ENCODE measurements at places on chromosomes 3 and 15. TPM values are rescaled to one million over a fixed set of nuclear protein-coding genes. Genes with fewer than 3 reads are reported as not detected.
A peak's percentile ranks its signal among the peaks of the same experiment; 100 is the strongest.

The C3orf22 gene
- not detected for polyA plus RNA-seq

The RBP2 gene
- 0.99 TPM for polyA plus RNA-seq

DNA sequence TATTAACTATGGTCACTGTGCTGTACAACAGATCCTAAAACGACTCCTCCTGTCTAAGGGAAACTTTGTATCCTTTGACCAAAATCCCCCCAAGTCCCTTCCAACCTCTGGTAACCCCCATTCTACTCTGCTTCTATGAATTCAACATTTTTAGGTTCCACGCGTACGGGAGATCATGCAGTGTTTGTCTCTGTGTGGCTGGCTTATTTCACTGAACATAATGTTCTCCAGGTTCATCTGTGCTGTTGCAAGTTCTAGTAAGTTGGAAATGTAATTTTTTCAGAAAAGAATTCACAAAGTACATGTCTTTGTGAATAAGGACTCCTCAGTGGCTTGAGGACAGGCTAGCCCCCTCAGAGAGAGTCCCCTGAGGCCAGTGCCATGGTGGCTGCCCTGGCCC, 66.1 kb downstream of the ATP10A start:
- DNase-seq, result no peak
- no peaks in the 10 kb centered on the region for H3K27me3 ChIP-seq
- no peak overlapping the region for H3K4me3 ChIP-seq
- no peaks in the 10 kb centered on the region for H3K36me3 ChIP-seq

GRCh38 chr3:13262493-13263211, 157.5 kb downstream of the NUP210 start:
- H3K4me3 ChIP-seq, result no peak overlapping the region
- no peaks in the 10 kb centered on the region for H3K36me3 ChIP-seq
- no peaks in the 10 kb centered on the region for H3K27me3 ChIP-seq
- H3K4me1 ChIP-seq, result no peaks in the 10 kb centered on the region
- H3K27ac ChIP-seq, result no peak overlapping the region

DNA sequence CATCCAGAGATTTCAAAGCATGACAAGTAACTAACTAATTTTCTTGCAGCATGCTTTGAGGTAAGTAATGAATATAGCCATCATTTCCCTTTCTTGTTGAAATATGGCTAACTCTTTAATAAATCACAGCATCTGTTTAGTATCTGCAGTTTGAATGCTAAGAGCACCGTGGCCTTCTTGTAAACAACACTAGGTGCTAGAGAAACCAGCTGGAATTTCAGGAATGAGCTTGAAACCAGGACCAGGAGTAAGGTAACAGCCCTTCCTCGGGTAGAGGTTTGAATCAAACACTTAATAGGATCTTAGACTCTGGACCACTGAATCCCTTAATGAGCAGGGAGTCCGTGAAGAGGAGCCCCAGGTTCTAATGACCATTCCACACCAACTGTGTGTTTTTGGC, 13.6 kb downstream of the CALML4 start:
- H3K4me3 ChIP-seq, result no peak overlapping the region
- peaks cover 15% of the 10 kb centered on the region for H3K4me1 ChIP-seq
- no peak for DNase-seq
- H3K36me3 ChIP-seq, result peaks cover 24% of the 10 kb centered on the region
- H3K27ac ChIP-seq, result no peak overlapping the region

DNA sequence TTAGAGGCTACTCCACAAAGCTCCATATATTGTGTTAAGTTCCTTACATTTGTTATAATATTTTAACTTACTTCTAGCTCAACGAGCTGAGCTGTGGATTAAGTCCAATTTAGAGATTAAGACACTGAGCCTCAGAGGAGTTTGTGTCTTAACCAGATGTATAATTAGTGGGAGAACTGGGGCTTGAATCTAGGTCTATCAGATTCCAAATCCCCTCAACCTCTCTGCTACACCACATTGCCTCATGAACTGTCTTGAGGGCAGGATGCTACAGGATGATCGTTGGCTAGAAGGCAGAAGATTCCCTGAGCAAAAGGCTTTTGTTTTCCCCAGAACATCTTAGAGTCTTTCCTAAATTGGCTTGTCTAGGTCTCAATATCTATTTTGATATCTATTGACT, 890.8 kb downstream of the NAALADL2 start:
- no peaks in the 10 kb centered on the region for H3K27me3 ChIP-seq
- H3K36me3 ChIP-seq, result no peaks in the 10 kb centered on the region
- no peak overlapping the region for H3K4me3 ChIP-seq
- no peak for DNase-seq
- H3K27ac ChIP-seq, result no peak overlapping the region

- no peak overlapping the region for H3K4me3 ChIP-seq
- no peaks in the 10 kb centered on the region for H3K36me3 ChIP-seq
- no peak overlapping the region for H3K27ac ChIP-seq
- DNase-seq, result no peak
Observed at GRCh38 chr3:61531528-61531927, 29.8 kb upstream of the PTPRG start.

The ZFAND6 gene
- 46.5 TPM for polyA plus RNA-seq

The CPB1 gene
- polyA plus RNA-seq, result 15.7 TPM

GRCh38 chr3:127112796-127113570, 79.9 kb upstream of the PRR23E start:
- H3K27ac ChIP-seq, result no peak overlapping the region
- no peak for DNase-seq
- H3K27me3 ChIP-seq, result peaks cover 4% of the 10 kb centered on the region
- no peaks in the 10 kb centered on the region for H3K36me3 ChIP-seq
- no peaks in the 10 kb centered on the region for H3K4me1 ChIP-seq

GRCh38 chr3:29267226-29267625, 13.6 kb upstream of the RBMS3 start:
- no peaks in the 10 kb centered on the region for H3K27me3 ChIP-seq
- no peak overlapping the region for H3K27ac ChIP-seq
- DNase-seq, result no peak
- H3K4me3 ChIP-seq, result no peak overlapping the region
- no peaks in the 10 kb centered on the region for H3K36me3 ChIP-seq
- no peaks in the 10 kb centered on the region for H3K4me1 ChIP-seq

- no peak for DNase-seq
- peaks cover 9% of the 10 kb centered on the region for H3K4me1 ChIP-seq
- H3K4me3 ChIP-seq, result no peak within 1 kb of the TSS
- H3K36me3 ChIP-seq, result no peaks in the 10 kb centered on the region
Observed at GRCh38 chr15:83284559-83285283, at the start of gene BNC1. Gene BNC1 (minus strand): TSS chr15:83284664. CDS start chr15:83284628, 36 bp downstream.

- H3K4me3 ChIP-seq, result no peak overlapping the region
- H3K36me3 ChIP-seq, result no peaks in the 10 kb centered on the region
- H3K27ac ChIP-seq, result peak overlapping the region; percentile 74
- DNase-seq, result peak; percentile 79
Observed at GRCh38 chr3:57068437-57069089, 8.1 kb downstream of the SPATA12 start.

DNA sequence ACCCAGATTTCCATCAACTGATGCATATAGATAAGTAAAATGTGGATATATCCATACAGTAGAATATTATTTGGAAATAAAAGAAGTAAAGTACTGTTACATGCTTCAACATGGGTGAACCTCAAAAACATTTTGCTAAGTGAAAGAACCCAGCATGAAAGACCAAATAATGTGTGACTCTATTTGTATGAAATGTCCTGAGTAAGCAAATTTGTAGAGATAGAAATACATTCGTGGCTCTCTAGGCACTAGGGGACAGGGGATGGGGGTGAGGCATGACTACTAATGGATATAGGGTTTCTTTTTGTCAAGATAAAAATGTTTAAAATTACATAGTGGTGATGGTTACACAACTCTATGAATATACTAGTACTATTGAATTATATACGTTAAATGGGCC, 163.7 kb downstream of the KLHL25 start:
- H3K4me1 ChIP-seq, result peaks cover 4% of the 10 kb centered on the region
- H3K36me3 ChIP-seq, result no peaks in the 10 kb centered on the region
- no peak overlapping the region for H3K4me3 ChIP-seq
- H3K27me3 ChIP-seq, result no peaks in the 10 kb centered on the region

The CDHR4 gene
- not detected for polyA plus RNA-seq

GRCh38 chr15:42710662-42711061, 26.3 kb downstream of the CDAN1 start:
- no peaks in the 10 kb centered on the region for H3K4me1 ChIP-seq
- no peaks in the 10 kb centered on the region for H3K27me3 ChIP-seq
- H3K4me3 ChIP-seq, result no peak overlapping the region
- DNase-seq, result no peak
- no peaks in the 10 kb centered on the region for H3K36me3 ChIP-seq

The TMC3 gene
- polyA plus RNA-seq, result 0.08 TPM

The FOXL2 gene
- polyA plus RNA-seq, result 0.40 TPM

GRCh38 chr15:83733206-83733605, 79.3 kb downstream of the ADAMTSL3 start:
- H3K27me3 ChIP-seq, result no peaks in the 10 kb centered on the region
- H3K4me1 ChIP-seq, result no peaks in the 10 kb centered on the region
- no peak for DNase-seq
- no peaks in the 10 kb centered on the region for H3K36me3 ChIP-seq
- no peak overlapping the region for H3K4me3 ChIP-seq

GRCh38 chr3:132293251-132293650, 24.0 kb upstream of the ACP3 start:
- H3K27ac ChIP-seq, result no peak overlapping the region
- H3K27me3 ChIP-seq, result no peaks in the 10 kb centered on the region
- DNase-seq, result no peak
- no peaks in the 10 kb centered on the region for H3K36me3 ChIP-seq

The COL7A1 gene
- 23.2 TPM for polyA plus RNA-seq

The USP3 gene
- 23.0 TPM for polyA plus RNA-seq

DNA sequence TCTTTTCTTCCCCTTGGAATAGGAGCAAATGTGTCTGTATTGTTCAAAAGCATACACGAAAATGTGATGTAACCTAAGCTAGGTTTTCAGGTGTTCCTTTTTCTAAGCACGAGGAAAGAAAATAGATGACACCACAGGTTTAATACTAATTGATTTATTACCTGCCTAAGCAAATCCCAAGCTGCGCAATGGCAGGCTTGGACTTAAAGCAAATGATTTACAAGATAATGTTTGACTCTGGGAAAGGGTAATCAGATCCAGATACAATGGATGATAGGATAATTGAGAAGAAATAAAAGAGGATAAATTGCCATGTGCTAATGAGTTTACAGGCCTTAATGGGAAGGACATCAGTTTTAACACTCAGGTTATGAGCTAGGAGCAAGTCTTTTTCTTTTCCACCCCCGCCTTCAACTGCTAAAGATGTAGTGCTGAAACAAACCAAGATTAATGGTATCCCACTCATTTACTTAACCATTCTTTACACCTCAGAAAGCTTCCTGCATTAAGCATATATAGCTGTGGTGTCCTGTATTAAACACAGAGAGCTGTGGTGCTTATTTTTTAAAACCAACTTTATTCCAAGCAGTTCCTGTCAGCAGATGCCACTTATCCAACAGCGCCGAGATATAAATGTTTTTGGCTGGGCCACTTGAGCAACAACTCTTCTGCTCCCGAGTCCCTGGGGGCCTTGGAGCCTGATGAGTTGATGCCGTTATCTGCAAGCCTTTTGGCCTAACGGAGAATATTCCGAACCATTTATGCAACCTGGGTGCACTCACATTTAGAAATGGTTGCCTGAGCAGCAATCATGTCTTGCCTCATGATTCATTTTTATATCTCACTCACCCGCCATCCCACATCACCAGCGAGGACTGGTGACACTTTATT, 205.5 kb downstream of the MECOM start:
- no peak overlapping the region for H3K27ac ChIP-seq
- no peaks in the 10 kb centered on the region for H3K27me3 ChIP-seq
- H3K4me3 ChIP-seq, result no peak overlapping the region
- no peaks in the 10 kb centered on the region for H3K4me1 ChIP-seq

The FOXB1 gene
- not detected for polyA plus RNA-seq

The CACNA2D2 gene
- polyA plus RNA-seq, result 2.0 TPM

DNA sequence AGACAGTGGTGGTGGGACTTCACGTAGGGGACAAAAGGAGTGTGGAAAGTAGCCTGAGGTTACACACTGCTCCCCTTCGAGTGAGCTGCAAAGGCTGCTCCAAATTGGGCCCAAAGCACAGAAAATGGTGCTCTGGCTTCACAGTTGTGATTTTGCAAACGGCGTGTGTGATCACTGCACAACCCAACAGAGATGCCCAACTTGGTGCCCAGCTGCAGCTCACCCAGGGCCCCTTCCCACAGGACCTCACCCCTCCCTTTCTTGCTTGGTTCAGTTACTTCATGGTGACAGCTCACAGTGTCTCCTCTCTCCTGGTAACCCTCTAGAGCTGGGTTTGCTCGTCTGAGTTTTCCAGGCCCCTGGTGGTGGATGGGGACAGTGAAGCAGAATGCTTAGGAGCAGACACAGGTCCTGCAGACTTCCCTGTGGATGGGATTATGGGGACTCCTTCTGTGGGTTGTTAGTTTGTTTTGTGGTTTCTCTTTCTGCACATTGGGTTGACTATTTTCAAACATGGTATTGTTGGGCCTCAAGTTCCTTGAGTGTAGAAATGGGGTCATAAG, 98.3 kb downstream of the TOP2B start:
- H3K27me3 ChIP-seq, result no peaks in the 10 kb centered on the region
- peaks cover 4% of the 10 kb centered on the region for H3K36me3 ChIP-seq
- H3K27ac ChIP-seq, result no peak overlapping the region
- no peaks in the 10 kb centered on the region for H3K4me1 ChIP-seq

DNA sequence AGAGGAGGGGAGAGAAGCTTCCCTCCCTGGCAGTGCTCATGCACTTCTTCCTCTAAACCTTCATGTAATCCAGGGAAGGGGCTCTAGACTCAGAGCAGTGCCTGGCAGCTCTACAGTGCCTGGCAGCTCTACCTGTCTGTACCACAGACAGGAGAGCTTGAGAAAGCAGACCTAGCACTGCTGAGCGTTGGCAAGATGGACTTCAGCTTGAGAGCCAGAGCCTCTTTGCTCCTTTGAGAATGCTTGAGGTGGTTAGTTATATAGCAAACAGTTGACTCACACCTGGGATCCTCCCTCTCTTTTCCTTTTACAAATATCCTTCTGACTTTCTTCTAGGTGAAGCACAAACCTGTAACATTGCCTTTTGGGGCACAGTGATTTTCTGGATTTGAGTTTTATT, 20.9 kb downstream of the FBXO22 start:
- H3K4me3 ChIP-seq, result no peak overlapping the region
- H3K27ac ChIP-seq, result no peak overlapping the region
- peaks cover 9% of the 10 kb centered on the region for H3K4me1 ChIP-seq

GRCh38 chr15:59946084-59946483, 58.0 kb upstream of the FOXB1 start:
- no peaks in the 10 kb centered on the region for H3K36me3 ChIP-seq
- no peak overlapping the region for H3K4me3 ChIP-seq
- H3K27me3 ChIP-seq, result peaks cover 8% of the 10 kb centered on the region
- no peak overlapping the region for H3K27ac ChIP-seq

- H3K4me1 ChIP-seq, result no peaks in the 10 kb centered on the region
- H3K36me3 ChIP-seq, result no peaks in the 10 kb centered on the region
- no peak for DNase-seq
- H3K4me3 ChIP-seq, result no peak overlapping the region
Observed at GRCh38 chr15:59180945-59181600, 25.6 kb upstream of the LDHAL6B start.

GRCh38 chr15:99619712-99620111, 53.9 kb downstream of the MEF2A start:
- H3K4me1 ChIP-seq, result peaks cover 44% of the 10 kb centered on the region
- H3K4me3 ChIP-seq, result no peak overlapping the region
- H3K27me3 ChIP-seq, result no peaks in the 10 kb centered on the region
- H3K27ac ChIP-seq, result no peak overlapping the region
- H3K36me3 ChIP-seq, result no peaks in the 10 kb centered on the region

All from adrenal gland (tissue), 19 donors.